ENCODE measurements at places on chromosomes 12 and 14.

DNA sequence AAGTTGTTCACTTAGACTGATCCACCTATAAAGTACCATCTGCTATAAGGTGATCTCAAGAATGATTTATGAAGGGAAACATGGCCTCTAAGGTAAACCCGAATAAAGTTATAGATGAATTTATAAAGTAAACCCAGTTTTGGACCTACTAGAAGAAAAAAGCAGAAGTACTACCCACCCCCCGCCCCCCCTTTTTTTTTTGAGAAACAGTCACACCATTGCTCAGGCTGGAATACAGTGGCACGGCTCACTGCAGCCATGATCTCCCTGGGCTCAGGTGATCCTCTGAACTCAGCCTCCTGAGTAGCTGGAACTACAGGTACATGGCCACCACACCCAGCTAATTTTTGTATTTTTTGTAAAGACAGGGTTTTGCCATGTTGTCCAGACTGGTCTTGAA, 3.9 kb downstream of the ENTPD5 start:
- no peak for DNase-seq

DNA sequence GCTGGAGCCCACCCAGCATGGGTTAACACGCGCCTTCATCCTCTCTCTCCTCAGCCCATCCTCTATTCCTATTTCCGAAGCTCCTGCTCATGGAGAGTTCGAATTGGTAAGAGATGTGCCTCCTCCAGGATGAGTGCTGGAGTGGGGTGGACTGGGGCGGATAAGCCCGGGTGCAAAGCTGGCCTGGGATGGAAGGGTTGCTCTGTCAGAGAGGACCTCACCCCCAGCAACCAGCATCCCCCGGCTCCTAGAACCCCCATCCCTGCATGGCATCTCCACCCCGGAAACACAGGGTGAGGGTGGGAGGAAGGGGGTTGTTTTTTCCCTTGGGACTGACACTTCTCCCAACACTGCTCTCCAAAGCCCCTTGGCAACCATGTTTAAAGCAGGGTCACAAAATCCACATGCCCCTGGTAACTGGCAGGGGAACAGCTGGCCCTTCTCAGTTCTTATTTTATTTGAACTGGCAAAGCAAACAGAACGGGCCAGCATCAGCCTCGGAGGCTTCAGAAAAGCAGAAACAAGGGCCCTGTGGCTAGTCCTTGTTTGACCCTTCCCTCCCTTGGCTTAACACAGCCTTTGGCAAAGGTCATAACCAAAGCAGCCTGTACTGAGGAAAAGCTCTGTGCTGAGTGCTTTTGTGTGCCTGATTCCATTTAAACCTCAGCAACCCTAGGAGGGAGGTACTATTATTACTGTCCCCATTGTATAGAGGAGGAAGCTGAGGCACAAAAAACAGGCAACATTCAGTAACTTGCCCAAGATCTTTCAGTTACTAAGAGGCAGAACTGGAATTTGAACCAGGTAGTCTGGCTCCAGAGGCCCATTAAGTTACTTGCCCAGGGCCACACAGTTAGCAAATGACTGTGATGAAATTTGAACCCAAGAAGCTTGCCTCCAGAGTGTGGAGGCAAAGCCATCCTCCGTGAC, 4.2 kb downstream of the GSTZ1 start:
- no peak for DNase-seq

GRCh38 chr14:102095871-102096568, 9.2 kb upstream of the HSP90AA1 start:
- no peak for DNase-seq

- DNase-seq: no peak
These were observed 54.5 kb downstream of the PPP2R5C start for GRCh38 chr14:101815994-101816393.

- no peak for DNase-seq
These were observed 795 bp downstream of the LMBR1L start for GRCh38 chr12:49109641-49110463.

DNA sequence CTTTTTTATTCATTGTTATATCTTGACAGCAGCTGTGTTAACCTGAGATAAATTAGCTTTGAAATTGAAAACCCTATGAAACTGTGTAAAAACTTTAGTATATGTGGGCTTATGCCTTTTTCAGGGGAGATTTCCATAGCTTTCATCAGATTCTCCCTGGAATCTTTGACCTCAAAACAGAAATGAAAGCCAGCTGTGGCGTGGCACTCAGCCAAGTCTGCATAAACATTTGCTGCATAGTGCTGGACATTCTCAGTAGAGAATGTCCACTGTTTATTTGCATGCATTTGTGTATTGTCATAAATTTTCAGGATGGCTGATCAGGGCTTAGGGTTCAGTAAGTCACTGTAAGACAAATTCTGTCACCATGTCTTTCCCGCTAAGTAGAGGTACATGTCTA, 115.3 kb upstream of the NAP1L1 start:
- peak; percentile 11 for DNase-seq

Data from mammary epithelial cell (primary cell).